ENCODE measurements at places on chromosomes 6 and 20.

DNA sequence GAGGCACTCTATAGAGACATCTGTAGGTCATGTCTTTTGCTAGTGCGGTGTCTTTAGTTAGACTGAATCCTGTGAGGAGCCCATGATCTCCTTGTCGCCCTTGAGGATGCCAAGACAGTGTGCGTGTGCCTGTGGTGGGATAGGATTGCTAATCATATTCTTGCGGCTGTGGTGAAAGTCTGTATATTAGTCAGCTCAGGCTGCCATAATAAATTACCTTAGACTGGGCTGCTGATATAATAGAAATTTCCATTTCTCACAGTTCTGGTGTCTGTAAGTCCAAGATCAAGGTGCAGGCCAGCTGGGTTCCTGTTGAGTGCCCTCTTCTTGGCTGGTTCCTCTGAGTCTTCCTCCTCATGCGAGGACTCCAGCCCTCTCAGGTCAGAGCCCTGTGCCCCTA is 141.2 kb downstream of the JARID2 start:
- DNase-seq = no peak
- H3K4me3 ChIP-seq = no peak overlapping the region
- no peak overlapping the region for H3K27ac ChIP-seq
- no peaks in the 10 kb centered on the region for H3K36me3 ChIP-seq

DNA sequence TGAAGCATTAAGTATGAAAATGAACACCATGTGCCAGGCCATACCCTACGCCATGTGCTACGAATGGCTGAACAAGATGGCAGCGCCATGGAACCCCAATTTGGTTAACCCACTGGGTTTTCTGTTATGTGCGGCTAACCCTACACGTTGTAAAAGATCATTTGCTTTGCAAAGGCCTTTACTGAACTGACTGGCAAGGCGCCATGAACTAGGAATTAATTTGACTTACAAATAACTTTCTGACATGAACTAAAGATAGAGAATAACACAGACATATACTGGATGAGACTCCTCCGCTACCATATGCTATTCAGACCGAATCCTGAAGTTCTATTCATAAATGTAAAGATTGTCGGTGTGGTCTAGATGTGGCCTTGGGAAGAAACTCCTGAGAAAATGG is 3.9 kb downstream of the CNKSR3 start:
- H3K36me3 ChIP-seq = no peaks in the 10 kb centered on the region
- no peak for DNase-seq
- no peak overlapping the region for H3K27ac ChIP-seq
- no peak overlapping the region for H3K4me3 ChIP-seq

- H3K36me3 ChIP-seq = no peaks in the 10 kb centered on the region
- H3K27ac ChIP-seq = no peak overlapping the region
- no peak for DNase-seq
- no peaks in the 10 kb centered on the region for H3K27me3 ChIP-seq
Observed at GRCh38 chr6:45901767-45902650, 113.7 kb downstream of the CLIC5 start.

- H3K27ac ChIP-seq = no peak overlapping the region
- no peak overlapping the region for H3K4me3 ChIP-seq
- no peaks in the 10 kb centered on the region for H3K4me1 ChIP-seq
- DNase-seq = no peak
Observed at GRCh38 chr6:67679566-67680296, 955.4 kb upstream of the ADGRB3 start.

GRCh38 chr6:100430962-100431361 is 33.8 kb downstream of the SIM1 start:
- no peak overlapping the region for H3K4me3 ChIP-seq

- H3K4me1 ChIP-seq = no peaks in the 10 kb centered on the region
- no peak overlapping the region for H3K4me3 ChIP-seq
- no peaks in the 10 kb centered on the region for H3K27me3 ChIP-seq
- no peak for DNase-seq
Observed at GRCh38 chr20:17287503-17287902, 60.7 kb downstream of the PCSK2 start.

- H3K27me3 ChIP-seq = no peaks in the 10 kb centered on the region
- DNase-seq = no peak
- no peaks in the 10 kb centered on the region for H3K4me1 ChIP-seq
- H3K27ac ChIP-seq = no peak overlapping the region
- H3K36me3 ChIP-seq = no peaks in the 10 kb centered on the region
Observed at GRCh38 chr20:24529369-24529719, 59.9 kb downstream of the SYNDIG1 start.

DNA sequence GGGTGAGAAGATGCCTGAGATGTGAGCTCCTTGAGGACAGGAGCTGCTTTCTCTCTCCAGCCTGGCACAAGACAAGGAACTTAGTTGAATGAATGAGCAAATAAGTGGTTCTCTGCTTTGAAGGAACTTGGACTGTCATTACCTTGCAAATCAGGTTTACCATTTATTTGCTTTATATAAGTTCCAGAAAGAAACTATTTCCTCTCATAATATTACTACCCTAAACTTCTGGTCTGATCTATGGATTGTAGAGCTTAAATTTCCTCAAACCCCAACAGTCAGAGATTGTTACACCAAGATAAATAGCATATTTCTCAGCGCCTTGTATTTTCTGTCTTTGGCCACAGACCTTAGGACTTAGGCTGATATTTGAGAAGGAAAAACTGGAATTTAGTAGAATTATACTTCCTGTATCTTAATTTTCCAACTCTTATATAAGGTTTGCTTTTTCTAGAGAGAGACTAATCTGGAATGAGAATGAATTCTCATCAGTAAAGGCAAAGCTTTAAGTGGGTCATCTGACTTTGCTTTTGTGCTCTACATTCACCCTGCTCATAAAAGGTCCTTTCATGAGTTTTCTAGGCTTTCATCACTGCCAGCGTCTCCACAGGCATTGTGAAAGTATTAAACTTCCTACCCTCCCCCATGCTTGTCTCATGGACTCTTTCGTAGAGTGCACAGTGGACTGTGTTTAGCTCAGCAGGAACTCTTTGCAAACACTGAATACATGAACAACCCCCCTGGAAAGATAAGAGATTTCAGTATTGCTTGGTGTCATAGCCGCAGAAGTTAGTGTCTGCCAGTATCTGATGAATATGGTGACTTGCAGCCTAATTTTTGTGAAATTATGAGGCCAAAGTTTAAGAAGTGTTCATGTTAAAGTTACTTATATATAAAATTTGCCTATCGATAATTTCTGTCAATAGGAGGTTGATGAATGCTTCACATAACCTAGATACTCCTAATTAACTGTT is 74.0 kb downstream of the PTPRA start:
- H3K4me3 ChIP-seq = no peak overlapping the region
- no peak for DNase-seq
- H3K27ac ChIP-seq = no peak overlapping the region

GRCh38 chr20:64082126-64082731 is 2.0 kb downstream of the LKAAEAR1 start:
- peaks cover 52% of the 10 kb centered on the region for H3K4me1 ChIP-seq
- H3K36me3 ChIP-seq = peaks cover 4% of the 10 kb centered on the region

GRCh38 chr20:38211200-38212097 is 46.4 kb upstream of the TGM2 start:
- DNase-seq = no peak
- H3K4me1 ChIP-seq = no peaks in the 10 kb centered on the region
- H3K36me3 ChIP-seq = no peaks in the 10 kb centered on the region
- no peak overlapping the region for H3K27ac ChIP-seq

- no peaks in the 10 kb centered on the region for H3K4me1 ChIP-seq
- DNase-seq = no peak
Observed at GRCh38 chr6:92945799-92946198, 473.6 kb downstream of the EPHA7 start.

DNA sequence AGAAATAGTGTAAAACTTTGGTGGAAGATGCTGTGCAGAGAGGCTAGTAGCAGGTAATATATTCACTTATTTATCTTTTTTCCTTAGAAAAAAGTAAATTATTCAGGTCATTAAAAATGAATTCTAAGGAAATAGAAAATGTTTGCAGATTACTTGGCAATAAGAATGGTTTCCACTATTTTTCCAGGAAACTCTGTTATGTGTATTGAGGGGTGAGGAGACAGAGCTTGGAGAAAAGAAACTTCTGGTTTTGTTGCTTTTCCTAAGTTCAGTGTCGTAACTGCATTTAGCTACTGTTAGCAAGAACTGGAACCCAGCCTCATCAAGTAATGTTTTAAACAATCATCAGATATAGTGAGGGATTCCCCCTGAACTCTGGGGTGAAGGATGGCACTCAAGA is 79.2 kb upstream of the SMLR1 start:
- no peak overlapping the region for H3K4me3 ChIP-seq
- H3K27ac ChIP-seq = no peak overlapping the region
- no peaks in the 10 kb centered on the region for H3K36me3 ChIP-seq
- no peak for DNase-seq
- peaks cover 3% of the 10 kb centered on the region for H3K27me3 ChIP-seq

DNA sequence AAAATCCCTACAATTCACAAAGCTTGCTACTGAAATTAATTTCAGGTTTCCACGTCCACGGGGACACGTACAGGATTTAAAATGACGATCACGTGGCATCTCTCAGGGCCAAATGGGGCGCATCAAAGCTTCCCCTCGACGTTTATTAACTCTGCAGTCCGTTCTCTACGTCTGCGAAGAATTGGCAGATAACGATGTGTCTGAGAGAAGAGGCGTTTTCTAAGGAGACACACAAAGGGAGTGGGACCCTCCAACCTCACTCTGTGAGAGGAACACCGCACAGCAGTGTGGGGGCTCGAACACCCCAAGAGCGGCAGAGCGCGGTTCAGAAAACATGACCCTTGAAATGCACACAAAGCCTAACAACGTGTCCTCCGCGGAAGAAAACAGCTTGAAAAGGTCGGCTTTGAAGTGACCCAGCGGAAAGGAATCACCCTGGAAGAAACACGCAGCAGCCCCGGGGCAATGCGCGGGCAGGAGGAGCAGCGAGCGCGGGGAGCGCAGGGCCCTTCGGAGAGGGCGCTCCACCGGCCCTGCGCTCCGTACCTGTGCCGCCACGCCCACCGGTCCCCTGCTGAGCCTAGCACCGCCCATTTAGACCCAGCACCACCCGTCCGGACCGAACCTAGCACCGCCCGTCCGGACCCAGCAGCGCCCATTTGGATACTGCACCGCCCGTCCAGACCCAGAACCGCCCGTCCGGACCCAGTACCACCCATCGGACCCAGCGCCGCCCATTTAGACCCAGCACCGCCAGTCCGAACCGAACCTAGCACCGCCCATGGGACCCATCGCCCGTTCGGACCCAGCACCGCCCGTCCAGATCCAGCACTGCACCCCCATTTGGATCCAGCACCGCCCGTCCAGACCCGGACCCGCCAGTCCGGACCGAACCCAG is 1.1 kb upstream of the AFDN start:
- peak overlapping the region; percentile 88 for H3K4me3 ChIP-seq
- H3K4me1 ChIP-seq = peaks cover 24% of the 10 kb centered on the region
- peaks cover 24% of the 10 kb centered on the region for H3K27me3 ChIP-seq
- peaks cover 7% of the 10 kb centered on the region for H3K36me3 ChIP-seq

DNA sequence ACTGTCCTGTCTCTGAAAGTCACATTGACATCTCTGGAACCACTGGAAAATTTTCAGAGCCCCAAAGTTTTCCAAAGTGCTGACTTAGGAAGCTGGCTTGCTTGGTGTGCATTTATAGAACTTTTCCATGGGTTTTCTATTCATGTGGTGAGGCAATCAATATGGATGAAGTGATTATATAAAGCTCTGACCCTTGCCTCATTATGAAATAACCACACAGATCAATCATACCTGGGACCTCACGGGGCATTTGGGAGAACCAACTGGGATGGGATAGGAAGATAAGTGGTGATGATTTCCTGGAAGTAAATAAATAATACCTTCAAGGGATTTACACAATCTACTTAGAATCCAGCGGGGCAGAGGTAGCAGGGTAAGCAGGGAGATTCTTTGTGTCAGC is 22.9 kb upstream of the SIM1 start:
- no peak overlapping the region for H3K27ac ChIP-seq
- H3K4me1 ChIP-seq = no peaks in the 10 kb centered on the region
- no peak overlapping the region for H3K4me3 ChIP-seq

DNA sequence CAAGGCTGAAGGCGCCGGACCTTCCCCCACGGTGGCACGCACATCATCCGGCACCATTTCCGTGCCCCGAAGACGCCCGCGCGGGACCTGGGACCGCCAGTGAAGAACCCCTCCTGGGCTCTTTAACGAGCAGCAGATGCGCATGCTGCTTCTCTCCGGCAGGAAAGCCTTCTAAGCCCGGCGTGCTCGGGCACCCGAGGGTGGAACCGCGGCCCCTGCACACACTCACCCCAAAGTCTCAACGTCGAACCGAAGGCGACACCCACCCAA is 240 bp downstream of the FOXQ1 start:
- peaks cover 28% of the 10 kb centered on the region for H3K4me1 ChIP-seq
- H3K36me3 ChIP-seq = no peaks in the 10 kb centered on the region
- peak overlapping the region; percentile 46 for H3K4me3 ChIP-seq
- DNase-seq = no peak
- H3K27me3 ChIP-seq = peaks cover 64% of the 10 kb centered on the region

GRCh38 chr6:86782328-86782727 is 155.0 kb upstream of the HTR1E start:
- H3K4me1 ChIP-seq = no peaks in the 10 kb centered on the region
- no peaks in the 10 kb centered on the region for H3K27me3 ChIP-seq
- no peak overlapping the region for H3K27ac ChIP-seq
- no peaks in the 10 kb centered on the region for H3K36me3 ChIP-seq
- no peak overlapping the region for H3K4me3 ChIP-seq
- no peak for DNase-seq

DNA sequence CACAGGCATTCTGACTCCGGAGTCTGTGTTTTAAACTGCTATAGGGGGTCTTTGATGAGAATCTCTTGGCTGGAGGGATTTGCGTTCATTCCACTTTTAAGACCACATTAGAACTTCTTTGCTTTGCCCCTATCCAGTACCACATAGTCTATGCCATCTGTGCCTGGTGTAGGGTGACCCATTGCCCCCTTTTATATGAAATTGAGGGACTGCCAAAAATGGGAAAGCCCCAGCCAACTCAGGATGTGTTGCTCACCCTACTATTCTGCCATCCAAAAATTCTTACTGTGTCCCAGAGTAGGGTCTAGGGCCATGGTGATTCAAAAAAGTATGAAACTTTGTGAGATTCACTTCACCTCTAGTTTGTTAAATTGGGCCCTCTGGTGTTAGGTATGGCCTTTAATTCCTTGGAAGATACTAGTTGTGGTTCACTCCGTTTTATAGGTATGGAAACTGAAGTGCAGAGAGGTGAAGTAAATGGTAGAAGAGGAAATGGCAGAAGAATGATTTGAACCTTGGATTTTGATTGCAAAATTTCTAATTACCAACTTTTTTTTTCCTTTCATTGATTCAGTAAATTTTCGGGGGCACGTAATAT is 1.4 kb downstream of the PFDN4 start:
- H3K4me1 ChIP-seq = peaks cover 25% of the 10 kb centered on the region
- peak overlapping the region; percentile 86 for H3K4me3 ChIP-seq
- H3K36me3 ChIP-seq = peaks cover 7% of the 10 kb centered on the region
- DNase-seq = no peak

GRCh38 chr6:4135665-4136353 is 434 bp upstream of the ECI2 start:
- H3K27ac ChIP-seq = peak overlapping the region; percentile 76
- H3K27me3 ChIP-seq = no peaks in the 10 kb centered on the region
- DNase-seq = peak; percentile 83
- H3K4me3 ChIP-seq = peak overlapping the region; percentile 85
- H3K36me3 ChIP-seq = peaks cover 17% of the 10 kb centered on the region

- no peak overlapping the region for H3K4me3 ChIP-seq
- DNase-seq = no peak
- H3K27ac ChIP-seq = no peak overlapping the region
- no peaks in the 10 kb centered on the region for H3K36me3 ChIP-seq
- H3K27me3 ChIP-seq = peaks cover 7% of the 10 kb centered on the region
Observed at GRCh38 chr6:3618642-3619041, 132.9 kb downstream of the PXDC1 start.

Measured in activated B cell treated with CpG ODN at 0.5 μM for 24 hours (primary cell).